Fibroblast of mammary gland (primary cell): ENCODE measurements at places on chromosomes 6 and 20.

DNA sequence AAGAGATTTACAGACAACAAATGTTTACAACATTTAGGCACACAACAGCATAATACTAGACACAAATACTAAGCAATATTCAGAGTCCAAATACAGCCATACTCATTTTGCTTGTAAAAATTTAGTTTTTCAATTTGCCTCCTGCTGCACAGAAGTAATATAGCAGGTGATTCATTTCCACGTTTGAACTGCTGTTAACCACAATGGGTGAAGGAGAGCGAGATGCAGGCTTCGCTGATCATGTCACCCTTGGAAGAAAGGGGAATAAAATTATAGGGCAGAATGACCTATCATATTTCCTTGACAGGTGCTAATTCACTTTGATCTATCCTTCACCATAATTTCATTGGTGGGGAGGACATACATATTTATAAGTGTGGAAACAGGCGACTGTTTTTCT is 643.8 kb upstream of the AGPAT4 start:
- peak; percentile 9 for DNase-seq

GRCh38 chr20:25044660-25045342 is 13.1 kb downstream of the ACSS1 start:
- DNase-seq = no peak

- DNase-seq = no peak
Measured at GRCh38 chr6:170174124-170174770, 116.6 kb downstream of the DLL1 start.

DNA sequence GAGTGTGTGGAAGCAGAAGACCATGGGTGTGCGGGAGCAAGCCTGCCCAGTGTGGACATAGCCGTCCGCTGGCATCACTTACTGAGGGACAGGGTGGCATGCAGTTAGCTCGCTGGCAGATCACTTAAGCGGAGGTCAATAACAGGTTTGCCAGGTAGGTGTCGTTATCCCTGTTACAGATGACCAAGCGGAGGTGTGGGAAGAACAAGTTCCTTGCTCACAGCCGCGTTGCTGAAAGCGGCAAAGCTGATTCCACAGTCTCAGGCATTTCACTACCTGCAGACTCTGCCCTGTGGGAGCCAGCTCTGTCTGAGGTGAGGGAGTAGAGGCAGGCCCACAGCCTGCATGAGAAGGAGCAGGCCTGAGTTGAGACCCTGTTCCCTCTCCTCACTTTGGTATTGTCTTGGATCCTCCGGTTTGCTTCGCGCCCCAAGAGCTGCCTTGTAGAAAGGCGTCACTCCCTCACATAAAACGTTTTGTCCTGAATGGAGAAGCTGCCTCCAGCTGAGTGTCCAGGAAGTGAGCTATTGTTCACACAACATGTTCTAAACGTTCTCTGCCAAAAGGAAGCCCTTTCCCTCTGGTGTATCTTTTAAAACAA is 96.9 kb downstream of the TCP11 start:
- DNase-seq = peak; percentile 33

- peak; percentile 8 for DNase-seq
Measured at GRCh38 chr6:88548891-88549505, 382.9 kb upstream of the CNR1 start.
